ENCODE measurements at places on chromosomes 2 and 18.

DNA sequence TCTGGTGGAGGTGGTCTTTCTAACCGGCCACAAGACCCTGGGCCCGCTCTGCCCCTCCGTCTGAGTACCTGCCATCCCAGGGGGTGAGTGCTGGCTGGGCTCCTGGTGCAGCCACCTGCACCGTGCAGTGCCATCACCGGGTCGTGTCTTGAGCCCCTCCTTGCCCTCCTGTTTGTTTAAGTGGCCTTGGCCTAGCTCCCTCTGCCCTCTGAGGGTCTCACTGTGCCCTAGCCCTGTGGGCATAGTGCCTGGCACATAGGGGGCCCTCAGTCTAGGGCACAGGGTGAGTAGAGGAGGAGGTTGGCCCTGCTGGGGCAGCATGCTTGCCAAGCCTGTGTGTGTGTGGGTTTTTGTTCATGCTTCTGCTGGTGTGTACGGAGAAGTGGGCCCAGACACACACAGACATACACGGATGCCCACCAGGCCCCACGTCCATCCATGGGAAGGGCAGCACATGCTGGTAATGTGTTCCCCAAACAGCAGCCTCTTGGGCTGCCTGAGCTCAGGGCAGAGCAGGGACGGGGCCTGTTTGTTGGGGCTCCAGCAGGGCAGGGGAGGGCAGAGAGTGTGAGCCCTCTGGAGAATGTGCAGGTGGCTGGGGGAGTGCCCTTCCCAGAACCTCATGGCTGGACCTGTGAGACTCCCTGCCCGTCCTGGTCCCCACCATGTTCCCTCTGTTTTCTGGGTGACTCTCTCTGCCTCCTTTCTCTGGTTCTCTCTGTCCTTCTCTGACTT is 94.6 kb downstream of the GLI2 start:
- DNase-seq: no peak

GRCh38 chr18:45399643-45400042 is 215.6 kb upstream of the SLC14A2 start:
- no peak for DNase-seq

- no peak for DNase-seq
These were observed 53.6 kb downstream of the CDK15 start for GRCh38 chr2:201859949-201860348.

- peak; percentile 22 for DNase-seq
These were observed 2.1 kb downstream of the RRM2 start for GRCh38 chr2:10124538-10125045.

DNA sequence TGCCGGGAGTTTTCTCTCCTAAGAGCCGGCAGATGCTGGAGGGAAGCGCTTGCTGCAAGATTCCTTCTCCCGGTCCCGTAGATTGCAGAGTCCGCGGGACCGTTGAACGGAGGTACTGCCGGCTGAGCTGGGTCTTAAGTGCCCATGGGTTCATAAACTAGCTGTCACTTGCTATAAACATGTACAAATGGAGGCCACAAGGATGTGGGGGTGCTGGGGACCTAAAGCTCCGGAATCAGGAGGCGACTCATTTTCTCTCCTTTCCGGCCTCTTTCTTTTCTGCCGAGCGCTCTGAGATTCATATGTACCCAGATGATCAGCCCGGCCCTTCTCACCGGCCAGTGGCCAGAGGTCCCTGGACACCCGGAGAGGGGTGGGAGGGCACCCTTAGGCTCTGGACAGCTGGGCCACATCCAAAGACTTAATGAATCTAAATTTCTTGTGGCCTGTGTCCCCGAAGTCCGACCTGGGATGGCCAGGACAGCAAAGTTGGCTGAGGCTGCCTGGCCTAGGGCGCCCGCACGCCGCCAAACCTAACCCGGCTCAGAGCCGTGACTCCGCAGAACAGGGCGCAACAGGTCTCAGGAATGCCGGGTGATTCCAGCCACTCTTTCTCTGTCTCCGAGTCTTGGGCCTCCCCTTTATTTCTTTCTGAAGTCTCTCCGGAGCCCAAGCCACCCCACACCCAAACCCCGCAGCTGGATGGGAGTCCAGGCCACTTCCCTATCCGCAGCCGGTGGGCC is 2.4 kb upstream of the PAX3 start:
- DNase-seq: no peak

DNA sequence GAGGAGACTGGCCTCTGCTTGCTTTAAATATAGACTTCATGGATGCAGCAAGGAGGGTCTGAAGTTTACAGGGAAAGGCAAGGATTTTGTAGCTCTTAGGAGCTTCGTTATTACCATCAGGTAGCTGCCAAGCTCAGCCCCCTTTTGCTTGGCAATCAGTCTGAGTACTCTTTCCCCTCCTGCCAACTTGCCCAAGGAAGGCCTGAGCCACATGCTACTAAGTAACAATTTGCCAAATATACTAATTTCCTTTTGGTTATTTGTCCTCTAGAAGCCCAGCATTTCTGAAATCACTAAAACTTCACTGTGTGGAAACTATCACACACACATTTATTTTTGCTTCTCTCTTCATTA is 85.5 kb upstream of the ITPRID2 start:
- DNase-seq: no peak

GRCh38 chr2:227370791-227371312 is 8.3 kb downstream of the TM4SF20 start:
- DNase-seq: no peak

DNA sequence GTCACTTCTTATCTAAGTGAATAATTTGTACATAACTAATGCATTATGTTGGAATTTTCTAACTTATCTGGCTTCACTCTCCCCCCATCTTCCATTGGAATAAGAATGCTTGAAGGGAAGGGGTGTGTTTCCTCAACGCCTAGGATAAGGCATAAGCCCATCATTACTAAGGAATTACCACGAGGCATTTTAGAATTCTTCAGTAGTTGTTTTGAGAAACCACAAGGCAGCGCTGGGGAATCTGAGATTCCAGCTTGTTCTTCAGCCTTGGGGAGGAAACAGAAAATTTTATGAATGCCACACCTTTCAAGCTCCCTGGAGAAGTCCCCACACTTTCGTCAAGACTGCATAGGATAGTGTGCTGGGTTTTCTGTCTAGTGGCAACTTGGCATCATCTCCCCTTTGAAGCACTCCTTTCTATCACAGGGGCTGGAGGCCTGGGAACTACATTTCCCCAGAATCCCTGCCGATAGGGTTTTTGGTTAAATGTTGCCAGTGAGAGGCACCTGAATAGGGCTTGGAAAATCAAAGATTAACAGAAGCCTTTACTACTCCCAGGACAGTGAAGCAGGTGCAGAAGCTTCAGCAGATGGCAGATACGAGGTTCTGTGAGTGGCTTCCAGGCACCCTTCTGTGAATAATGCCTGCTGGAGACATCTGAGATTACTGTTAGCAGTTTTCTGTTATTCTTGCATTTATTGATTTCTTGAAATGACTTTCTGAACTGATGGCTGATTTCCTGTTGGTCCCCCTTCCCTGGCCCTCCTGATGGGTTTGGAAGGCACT is 192.7 kb upstream of the REV1 start:
- DNase-seq: no peak

DNA sequence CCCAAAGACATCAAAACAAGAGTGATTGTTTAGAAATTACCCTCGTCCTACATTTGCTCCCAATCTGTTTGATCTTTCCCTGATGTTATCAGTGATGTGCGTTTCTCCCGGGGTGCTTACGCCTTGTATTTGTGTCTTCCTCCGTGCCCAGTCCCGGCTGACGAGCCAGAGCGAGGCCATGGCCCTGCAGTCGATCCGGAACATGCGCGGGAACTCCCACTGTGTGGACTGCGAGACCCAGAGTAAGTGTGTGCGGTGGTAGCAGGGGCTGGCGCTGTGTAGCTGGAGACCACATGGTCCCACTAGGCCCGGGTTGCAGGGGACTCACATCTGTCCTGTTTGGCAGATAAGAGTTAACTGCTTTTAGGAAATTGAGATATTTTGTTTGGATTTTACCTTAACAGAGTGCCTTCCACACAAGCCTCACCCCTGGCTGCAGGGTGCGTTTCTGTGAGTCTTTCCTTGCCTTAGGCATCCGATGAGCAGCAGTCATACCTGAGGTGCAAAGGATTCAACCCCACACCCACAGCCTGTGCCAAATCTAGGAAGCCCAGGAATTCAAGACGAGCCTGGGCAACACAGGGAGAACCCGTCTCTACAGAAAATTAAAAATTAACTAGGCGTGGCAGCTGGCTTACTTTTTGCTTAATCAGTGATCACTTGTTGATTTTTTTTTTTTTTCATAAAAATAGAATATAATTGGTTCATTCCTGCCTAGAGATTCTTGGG is 127.4 kb downstream of the GBX2 start:
- DNase-seq: no peak

DNA sequence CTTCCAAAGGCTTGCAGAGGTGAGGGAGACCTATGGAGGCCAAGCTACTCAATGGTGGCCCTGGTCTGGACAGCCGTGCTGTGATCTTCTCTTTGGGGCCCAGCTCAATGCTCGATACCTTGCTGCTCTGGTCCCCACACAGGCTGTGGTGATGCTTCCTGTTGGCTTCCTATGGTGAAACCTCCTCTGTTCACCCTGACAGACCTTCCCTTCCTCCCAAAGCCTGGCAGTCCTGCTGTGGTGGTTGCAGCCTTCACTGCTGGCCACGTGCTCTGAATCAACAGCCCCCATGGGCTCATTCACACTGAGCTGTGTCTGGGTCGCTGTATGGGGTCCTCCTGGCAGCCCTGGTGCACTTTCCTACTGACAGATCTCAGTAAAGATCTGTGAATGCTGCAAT is 31.0 kb upstream of the GALR1 start:
- DNase-seq: no peak

DNA sequence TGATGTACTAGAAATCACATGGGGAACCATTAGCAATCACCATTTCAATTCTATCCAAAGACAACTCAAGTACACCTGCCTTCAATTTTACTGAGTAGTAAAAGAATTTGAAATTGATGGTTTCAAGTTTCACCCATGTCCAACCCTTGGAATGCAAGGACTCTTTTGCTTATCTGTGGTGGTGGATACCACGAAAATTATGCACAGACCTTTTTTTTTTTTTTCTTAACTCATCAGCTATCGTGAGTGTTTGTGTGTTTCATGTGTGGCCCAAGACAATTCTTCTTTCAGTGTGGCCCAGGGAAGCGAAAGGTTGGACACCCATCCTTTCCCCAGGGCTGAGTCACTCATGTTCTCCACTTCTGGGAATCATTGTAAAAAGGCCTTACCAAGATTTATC is 23.1 kb downstream of the ID2 start:
- DNase-seq: no peak

GRCh38 chr2:86430368-86430767 is 10.8 kb upstream of the KDM3A start:
- DNase-seq: no peak
